ENCODE measurements at places on chromosomes 16 and 17.

GRCh38 chr16:78184238-78185183 lies 85.1 kb downstream of the WWOX start:
- DNase-seq = no peak

DNA sequence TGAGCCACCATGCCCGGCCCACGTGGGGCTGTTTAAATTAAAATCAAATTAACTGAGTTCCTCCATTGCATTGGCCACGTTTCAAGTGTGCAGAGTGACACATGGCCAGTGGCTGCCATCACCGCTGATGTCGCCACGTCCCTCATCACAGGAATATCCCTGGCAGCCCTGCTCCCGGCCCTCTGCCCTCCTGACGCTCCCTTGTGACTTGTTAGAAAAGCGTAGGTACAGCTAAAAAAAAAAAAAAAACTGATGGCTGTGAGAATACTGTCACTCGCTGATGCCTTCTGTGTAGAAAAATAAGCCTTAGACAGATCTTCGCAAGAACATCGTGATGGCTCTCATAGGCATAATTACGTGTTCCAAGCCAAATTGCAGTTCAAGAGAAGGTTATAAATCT lies 21.7 kb downstream of the CARHSP1 start:
- DNase-seq = no peak

DNA sequence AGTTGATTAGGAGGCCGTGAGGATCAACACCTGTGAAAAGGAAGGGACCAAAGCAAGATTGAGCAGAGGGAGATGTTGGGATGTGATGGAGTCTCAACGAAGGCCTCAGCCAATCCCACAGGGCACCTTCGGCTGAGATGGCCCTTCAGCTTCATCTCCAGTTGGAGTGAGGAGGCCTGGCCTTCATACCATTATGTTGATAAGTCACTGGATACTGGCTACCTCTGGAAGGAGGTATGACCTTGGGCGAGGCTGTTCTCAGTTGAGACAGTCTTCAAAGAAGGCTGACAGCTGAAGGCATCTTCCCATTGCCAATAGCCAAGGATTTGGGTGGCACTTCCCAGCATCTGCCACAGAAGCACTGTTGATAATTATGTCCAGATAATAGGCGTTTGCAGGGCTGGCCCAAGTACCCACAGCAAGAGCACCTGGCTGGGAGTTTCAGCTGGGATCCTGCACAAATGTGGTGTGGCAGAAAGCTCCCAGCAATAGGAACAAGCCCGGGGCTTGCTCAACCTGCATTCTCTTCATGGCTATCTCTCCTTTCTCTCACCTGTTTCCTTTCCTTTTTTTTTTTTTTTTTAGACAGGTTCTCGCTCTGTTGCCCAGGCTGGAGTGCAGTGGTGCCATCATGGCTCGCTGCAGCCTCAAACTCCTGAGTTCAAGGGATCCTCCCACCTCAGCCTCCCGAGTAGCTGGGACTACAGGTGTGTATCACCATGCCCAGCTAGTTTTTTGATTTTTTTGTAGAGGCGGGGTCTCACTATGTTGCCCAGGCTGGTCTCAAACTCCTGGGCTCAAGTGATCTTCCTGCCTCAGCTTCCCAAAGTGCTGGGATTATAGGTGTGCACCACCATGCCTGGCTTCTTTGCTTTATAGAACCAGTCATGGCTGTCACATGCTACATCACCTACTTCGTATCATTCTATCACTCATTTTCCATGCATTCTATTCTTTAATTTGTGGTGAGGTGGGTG lies 18.2 kb upstream of the MAP3K14 start:
- no peak for DNase-seq

- DNase-seq = no peak
These were observed 29.2 kb downstream of the TTLL6 start for GRCh38 chr17:48787828-48788227.

GRCh38 chr17:16066125-16066524 lies 66.5 kb downstream of the TTC19 start:
- no peak for DNase-seq

DNA sequence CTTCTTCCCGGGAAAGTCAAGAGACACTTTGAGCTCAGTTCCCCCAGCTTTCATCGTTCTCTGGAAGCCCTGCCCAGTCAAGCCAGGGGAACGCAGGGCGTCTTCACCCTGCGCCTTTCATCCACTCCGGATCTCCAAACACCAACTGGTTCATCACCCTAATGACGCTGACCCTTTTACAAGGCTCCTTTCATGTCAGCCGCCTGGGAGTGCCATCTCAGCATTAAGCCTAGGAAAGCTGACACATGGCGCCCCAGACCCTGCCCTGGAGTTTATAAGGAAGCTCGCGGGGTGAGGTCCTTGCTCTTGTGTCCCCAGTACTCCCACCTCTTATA lies 594 bp upstream of the DNAJC7 start:
- DNase-seq = no peak

- DNase-seq = no peak
These were observed 1.7 kb downstream of the CRAMP1 start for GRCh38 chr16:1613728-1614455.

- DNase-seq = peak; percentile 89
These were observed 34.3 kb downstream of the STAT5A start for GRCh38 chr17:42322382-42323267.

- DNase-seq = no peak
These were observed 4.5 kb upstream of the NME4 start for GRCh38 chr16:392450-393030.

- DNase-seq = no peak
These were observed 43.3 kb downstream of the ACTG1 start for GRCh38 chr17:81469266-81469665.

DNA sequence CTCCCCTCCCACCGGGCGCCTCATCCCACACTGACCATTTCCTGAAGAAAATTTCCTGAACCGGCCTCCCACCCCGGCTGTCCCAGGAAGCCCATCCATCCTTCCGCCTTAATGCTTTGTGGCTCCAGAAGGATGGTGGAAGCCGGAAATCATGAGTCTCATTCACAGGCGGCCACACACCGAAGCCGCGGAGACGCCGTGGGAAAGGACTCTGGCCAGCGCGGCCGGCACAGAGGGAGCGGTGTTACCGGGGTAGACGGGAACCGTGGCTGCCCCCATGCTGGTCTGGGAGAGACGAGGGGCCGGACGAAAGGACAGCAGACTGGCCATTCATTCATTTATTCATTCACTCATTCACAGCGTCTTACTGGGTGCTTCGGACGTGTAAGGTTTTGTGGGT lies 326.8 kb downstream of the SEC14L1 start:
- no peak for DNase-seq

DNA sequence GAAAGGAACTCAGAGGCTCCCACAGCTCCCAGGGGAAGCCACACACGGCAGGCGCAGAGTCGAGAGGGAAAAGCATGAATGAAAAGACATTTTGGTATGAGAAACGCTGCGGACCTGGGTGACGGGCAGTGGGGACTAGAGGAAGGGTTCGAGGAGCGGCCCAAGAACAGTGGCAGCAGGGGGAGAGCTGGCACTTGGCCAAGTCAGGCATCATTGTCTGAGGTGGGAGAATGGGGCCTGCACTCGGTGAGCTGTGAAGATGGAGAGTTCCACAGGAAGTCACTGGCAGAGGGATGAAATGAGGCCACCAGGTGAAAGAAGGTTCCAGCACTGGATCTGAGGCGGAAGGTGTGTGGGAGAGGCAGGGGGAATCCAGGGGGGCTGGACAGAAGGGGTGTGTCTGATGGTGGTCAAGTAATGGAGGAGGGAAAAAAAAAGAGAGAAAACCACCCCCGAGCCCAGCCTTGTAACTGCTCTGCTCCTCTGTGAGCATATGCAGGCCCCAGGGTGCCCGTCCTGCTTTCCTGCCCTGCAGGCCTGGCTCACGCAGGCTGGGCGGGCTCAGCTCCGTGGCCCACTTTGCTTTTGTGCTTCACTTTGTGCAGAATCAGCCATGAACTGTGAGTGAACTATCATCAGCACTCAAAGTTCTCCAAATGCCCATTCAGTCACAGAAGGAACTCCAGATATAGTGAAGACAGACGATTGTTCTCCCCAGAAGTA lies 31.8 kb downstream of the TMEM204 start:
- no peak for DNase-seq

- DNase-seq = no peak
These were observed 41.0 kb upstream of the KSR1 start for GRCh38 chr17:27415120-27415795.

- no peak for DNase-seq
These were observed 14.6 kb upstream of the CCDC154 start for GRCh38 chr16:1458977-1459341.

- DNase-seq = no peak
These were observed 61.1 kb downstream of the CDYL2 start for GRCh38 chr16:80743273-80743672.

DNA sequence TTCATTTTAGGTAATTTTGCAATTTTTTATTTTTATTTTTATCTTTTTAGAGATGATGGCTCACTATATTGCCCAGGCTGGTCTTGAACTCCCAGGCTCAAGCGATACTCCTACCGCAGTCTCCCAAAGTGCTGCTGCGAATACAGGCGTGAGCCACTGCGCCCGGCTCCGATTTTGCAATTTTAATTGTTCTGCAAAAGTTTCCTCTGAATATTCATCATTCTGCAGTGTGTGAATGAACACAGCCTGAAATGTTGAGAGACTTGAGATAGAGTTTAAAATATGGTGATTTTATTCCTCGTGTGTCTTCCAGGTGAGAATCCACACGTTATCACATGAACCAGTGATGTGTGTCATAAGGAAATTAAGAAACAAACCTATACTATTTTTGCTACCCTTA lies 75.8 kb downstream of the KCNJ12 start:
- no peak for DNase-seq

DNA sequence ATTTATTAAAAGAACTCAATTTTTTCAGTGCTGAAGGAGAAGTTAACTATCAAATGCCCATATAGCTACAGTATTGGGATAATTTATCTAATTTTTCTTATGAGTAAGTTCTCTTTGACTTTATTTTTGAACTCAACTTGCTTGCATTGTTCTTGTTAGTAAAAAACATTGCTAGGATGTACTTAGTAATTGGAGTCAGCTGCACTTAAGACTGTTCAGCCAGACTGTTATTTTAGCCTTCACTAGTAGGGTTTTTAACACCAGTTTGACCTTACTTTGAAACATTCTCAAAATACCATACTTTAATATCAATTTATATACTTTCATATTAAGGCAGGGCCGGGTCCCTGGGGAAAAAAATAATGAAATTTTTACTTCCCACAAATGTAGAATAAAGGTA lies 256.6 kb upstream of the TBX2 start:
- DNase-seq = no peak

- peak; percentile 55 for DNase-seq
These were observed 12.6 kb downstream of the THRA start for GRCh38 chr17:40075201-40075941.

GRCh38 chr17:66950325-66950724 lies 14.2 kb upstream of the CACNG4 start:
- no peak for DNase-seq

DNA sequence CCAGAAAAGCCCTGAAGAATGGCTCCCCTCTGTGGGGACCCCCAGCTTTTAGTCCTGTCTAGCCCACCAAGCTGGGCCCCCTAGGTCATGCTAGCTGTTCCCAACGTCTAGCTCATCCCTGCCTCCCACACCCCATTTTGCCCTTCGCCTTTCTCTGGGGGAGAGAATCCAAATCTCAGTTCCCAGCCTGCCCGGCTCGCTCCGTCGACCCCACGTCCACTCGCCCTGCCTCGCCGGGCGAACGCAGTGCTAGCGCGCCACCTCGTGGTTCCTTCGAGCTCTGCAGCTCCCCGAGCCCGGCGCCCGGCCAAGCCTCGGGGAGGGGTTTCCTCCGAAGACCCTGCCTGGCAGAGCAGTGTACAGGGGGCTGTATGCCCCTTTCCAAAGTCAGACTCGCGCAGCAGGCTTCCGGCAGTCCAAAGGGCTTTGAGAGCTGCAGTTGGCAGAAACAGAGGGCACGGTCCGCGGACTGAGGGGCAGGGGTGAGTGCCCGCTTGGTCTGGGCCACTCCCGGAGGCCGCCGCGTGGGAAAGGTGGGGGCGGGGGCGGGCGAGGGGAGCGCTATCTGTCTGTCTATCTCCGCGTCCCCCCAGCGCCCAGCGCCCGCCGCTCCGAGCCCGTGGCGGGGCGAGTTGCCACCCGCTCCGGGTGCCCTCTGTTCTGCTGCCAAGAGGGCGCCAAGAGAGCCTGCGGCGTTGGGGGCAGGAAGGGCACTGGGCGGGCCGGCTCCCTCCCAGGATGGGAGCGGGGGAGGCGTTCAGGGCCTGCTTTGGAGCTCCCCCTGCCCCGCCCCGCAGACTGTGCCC lies 1.7 kb upstream of the DLX3 start:
- no peak for DNase-seq

- DNase-seq = no peak
These were observed 2.4 kb downstream of the RAP1GAP2 start for GRCh38 chr17:2798678-2799077.

- DNase-seq = no peak
These were observed 229.8 kb downstream of the SEC14L1 start for GRCh38 chr17:77370586-77370985.

DNA sequence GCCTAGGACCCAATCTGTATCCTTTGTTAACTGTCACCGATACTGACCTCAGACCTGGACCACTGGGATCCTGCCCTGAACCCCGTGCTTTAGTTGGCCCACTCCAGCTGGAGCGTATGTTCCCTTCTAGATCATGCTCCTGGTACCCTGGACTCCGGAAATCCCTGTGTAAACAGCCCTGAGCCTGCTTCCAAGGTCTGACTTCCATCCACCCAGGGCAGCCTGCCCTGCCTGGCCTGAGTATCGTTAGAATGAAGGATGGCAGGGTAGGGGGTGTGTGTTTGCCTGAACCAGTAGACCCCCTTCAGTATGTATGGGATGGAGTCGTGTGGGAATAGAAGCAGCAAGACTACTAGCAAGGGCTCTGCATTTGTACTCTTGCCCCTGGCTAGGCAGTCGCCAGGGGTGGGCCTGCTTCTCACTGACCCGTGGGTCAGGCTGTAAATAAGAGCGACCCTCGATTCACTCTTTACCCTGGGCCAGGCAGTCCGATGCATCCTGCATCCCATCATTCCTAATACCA lies 691 bp upstream of the TMEM98 start:
- no peak for DNase-seq

GRCh38 chr17:72726936-72727335 lies 365.6 kb downstream of the SLC39A11 start:
- peak; percentile 44 for DNase-seq

DNA sequence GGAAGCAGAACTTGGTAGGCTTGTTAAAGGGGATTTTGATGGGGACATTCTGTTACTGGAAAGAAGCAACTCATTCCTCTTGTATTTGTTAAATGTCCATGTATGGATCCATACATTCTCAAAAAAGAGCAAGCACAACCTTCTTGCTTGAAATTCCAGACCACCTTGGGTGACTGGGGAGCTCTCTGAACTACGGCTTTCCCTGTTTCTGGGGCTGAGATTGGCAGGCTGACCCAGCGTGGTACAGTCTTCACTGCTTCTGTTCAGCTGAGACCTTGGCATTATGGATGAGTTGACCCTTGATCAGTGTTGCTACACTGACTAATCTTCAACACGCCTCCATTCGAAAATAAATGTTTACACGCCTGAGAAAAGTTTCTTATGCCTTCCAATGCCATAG lies 38.5 kb downstream of the DNAH9 start:
- no peak for DNase-seq

GRCh38 chr17:39769974-39770587 lies 32.3 kb downstream of the GRB7 start:
- peak; percentile 77 for DNase-seq

- peak; percentile 46 for DNase-seq
These were observed at the start of gene MVP for GRCh38 chr16:29820271-29820701. Gene MVP (plus strand): TSS chr16:29820462. CDS start chr16:29830550, 10,088 bp downstream.
